ENCODE measurements at places on chromosomes 6 and 20.

DNA sequence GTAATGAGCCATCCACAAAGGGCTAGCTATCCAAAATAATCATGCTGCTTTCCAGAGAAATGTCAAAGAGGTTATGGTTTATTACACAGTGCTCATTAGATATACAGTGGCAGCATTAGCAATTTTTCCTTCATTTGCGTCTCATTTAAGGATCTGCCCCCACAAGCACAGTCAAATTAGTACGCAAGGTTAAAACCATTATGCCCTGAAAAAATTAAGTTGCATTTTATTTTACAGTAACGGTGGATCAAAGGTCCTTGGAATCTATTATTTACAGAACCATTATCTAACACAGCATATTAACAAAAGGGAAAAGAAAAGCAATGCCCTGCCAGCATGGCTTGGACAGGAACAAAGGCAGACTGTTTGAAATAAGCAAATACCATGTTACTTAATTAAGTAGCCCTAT lies 144.8 kb downstream of the PDSS2 start:
- DNase-seq, result no peak

DNA sequence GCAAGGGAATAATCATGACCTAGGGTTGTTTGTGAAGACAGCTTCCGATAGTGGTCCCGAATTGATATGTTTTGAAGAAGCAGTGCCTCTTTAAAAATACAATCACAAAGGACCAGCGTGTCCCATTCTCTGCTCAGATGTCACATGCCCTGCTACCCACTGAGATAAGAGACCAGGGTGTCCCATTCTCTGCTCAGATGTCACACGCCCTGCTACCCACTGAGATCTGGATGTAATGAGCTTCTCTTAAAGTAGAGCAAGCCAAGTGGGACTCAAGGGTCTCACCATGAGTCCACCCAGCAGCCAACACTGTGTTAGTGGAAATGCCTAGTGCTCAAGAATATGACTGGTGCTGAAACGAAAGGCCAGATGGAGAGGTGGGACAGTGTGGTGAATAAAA lies 22.2 kb downstream of the RIN2 start:
- no peak for DNase-seq

DNA sequence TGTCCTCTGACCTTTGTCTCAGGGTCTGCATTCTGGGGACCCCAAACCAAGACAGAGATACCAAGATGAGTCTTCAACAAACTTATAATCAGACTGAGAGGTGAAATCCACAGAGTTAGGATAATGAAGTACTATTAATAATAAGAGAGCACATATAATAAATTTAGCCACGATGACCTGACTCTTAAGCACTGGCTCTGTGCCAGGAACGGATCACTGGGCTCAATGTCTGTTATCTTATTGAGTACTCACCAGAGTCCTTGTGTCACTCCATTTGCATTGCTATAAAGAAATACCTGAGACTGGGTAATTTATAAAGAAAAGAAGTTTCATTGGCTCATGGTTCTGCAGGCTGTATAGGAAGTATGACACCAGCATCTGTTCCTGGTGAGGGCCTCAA lies 18.9 kb upstream of the ITPR3 start:
- DNase-seq, result no peak

GRCh38 chr6:10487668-10488327 lies 33.4 kb upstream of the GCNT2 start:
- no peak for DNase-seq

DNA sequence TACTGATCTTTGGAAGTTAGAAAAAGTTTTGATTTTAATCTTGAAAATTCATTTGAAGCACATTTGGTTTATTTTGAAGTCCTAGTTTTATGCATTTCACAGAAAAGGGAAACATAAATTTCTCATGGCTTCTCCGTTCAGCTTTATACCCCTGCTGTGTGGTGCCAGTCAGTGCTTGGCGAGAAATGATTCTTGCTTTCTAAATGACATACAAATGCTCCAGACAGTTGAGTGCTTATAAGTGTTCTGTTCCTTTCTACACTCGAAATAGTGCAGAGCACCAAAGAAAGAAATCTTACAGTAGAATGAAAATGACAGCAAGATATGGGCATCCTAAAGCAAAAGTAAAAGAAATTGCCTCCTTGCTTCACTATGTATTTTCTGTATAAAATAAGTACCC lies 9.0 kb upstream of the ZNF292 start:
- DNase-seq, result no peak

DNA sequence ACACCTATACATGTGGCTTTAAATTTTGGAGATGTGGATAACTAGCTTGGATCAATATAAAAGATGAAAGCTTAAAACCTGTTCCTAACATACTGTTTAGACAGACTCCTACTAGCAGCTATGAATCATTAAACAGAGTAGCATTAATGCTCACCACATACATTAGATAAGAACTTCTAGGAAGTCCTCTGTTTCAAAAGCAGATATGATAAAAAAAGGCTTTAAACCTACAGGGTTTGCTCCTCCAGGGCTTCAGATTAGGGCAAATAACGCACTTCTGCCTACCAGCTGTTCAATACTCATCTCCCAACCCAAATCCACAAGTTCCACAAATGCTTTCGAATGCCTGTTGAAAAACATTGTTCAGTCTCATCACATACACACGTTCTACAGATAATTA lies 1.5 kb downstream of the REPS1 start:
- no peak for DNase-seq

- DNase-seq, result no peak
Measured at GRCh38 chr20:14838663-14839628, 501.5 kb upstream of the FLRT3 start.

DNA sequence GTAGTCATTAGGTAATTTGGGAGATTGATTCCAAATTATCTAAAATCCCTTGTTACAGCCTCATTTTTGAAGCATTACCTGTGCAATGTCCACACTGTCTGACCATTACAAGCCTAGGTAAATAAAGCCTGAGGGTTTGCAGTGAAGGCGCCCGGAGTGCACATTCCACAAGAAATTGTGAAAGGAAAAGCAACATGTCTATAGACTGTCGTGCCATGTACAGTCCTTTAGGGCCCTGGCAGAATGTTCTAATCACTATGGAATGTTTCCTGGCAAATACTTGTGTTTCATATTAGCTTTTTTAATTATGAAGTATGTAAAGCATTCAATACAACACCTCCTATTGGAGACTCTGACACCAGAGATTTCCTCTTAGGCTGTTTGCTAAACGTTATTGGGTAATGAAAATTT lies 28.9 kb downstream of the PREP start:
- DNase-seq, result no peak

- DNase-seq, result no peak
Measured at GRCh38 chr6:139925894-139926641, 551.6 kb upstream of the CITED2 start.

DNA sequence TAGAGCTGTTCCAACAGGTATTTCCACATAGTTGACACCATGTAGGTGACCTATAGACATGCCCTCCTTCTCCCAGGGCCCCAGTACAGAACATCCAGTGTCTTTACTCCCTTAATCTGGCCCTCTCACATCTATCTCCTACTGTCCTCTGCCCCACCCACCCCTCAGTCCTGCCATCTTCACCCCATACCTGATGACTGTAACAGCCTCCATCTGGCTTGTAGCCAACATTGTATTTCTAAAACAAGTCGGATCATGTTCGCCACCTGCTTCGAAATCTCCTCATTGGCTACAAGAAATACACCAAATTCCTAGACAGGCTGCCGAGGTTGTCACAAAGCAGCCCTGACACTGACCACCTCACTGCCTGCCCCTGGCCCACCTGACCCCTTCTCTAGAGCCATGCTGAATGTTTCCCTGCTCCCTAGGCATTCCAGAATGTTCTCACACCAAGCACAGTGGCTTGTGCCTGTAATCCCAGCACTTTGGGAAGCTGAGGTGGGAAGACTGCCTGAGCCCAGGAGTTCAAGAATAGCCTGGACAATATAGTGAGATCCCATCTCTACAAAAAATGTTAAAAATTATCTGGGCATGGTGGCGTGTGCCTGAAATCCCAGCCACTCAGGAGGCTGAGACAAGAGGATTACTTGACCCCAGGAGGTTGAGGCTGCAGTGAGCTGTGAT lies 6.0 kb downstream of the ZC3H12D start:
- no peak for DNase-seq

GRCh38 chr20:31713312-31714273 lies 9.1 kb downstream of the BCL2L1 start:
- DNase-seq, result no peak

GRCh38 chr6:41171908-41172307 lies 9.0 kb upstream of the TREM2 start:
- DNase-seq, result no peak

DNA sequence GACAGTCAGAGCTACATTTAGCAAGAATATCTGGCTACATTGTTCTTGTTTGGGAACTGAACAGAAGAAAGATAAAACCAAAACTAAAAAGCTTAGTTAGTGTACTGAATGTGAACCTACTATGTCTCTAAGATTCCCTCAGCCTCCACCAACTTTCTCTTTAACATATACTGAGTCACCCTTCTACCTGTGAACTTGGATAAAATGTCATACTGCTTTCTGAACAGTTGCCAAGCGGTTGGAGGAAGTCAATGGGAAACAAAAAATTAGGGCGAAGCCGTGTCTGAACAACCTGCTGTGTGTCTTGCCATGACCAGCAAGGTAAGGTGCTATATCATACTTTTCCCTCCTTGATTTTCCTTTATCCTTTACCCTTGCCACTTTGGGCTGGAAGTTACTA lies 243.5 kb downstream of the BTBD9 start:
- DNase-seq, result no peak

DNA sequence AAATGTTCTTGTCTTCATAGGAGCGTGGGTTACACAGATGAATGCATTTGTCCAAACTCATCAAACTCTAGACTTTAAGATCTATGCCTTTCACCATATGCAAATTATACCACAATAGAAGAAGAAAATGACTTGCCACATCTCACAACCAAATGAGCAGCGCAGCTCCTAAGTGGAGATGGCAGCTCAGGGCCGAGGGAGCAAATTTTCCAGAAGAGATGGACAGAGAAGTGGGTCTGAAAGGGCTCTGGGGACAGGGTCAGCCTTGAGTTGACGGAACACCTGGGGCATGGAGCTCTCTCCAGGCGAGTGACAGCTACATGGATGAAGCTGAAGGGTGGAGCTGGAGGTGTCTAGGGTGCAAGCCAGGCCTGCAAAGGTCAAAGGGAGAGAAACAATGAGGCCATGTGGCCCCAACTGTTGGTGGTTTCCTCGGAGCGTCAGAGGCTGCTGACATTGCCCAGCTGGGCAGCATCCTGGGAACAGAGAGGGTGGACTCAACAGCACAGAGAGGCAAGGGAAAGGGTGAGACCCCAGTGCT lies 228.3 kb downstream of the NRN1 start:
- no peak for DNase-seq

DNA sequence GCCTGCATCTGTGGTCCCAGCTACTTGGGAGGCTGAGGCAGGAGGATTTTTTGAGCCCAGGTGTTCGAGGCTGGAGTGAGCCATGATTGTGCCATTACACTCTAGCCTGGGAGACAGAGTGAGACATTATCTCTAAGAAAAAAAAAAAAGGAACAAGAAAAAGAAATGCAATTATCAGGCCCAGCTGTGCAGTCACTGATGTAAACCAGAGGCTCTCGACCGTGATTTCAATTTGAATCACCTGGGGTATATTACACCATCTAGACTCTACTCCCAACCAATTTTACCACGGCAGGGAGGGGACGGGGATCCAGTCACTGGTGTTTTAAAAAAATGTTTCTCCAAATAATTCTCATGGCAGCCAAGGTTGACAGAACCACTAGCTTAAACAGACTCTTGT lies 48.8 kb upstream of the NKX2-2 start:
- DNase-seq, result no peak

- DNase-seq, result no peak
Measured at GRCh38 chr6:118931436-118931835, 3.5 kb downstream of the MCM9 start.

- DNase-seq, result no peak
Measured at GRCh38 chr20:22807646-22808244, 223.4 kb upstream of the FOXA2 start.

- no peak for DNase-seq
Measured at GRCh38 chr20:41068806-41069205, 40.2 kb downstream of the TOP1 start.

DNA sequence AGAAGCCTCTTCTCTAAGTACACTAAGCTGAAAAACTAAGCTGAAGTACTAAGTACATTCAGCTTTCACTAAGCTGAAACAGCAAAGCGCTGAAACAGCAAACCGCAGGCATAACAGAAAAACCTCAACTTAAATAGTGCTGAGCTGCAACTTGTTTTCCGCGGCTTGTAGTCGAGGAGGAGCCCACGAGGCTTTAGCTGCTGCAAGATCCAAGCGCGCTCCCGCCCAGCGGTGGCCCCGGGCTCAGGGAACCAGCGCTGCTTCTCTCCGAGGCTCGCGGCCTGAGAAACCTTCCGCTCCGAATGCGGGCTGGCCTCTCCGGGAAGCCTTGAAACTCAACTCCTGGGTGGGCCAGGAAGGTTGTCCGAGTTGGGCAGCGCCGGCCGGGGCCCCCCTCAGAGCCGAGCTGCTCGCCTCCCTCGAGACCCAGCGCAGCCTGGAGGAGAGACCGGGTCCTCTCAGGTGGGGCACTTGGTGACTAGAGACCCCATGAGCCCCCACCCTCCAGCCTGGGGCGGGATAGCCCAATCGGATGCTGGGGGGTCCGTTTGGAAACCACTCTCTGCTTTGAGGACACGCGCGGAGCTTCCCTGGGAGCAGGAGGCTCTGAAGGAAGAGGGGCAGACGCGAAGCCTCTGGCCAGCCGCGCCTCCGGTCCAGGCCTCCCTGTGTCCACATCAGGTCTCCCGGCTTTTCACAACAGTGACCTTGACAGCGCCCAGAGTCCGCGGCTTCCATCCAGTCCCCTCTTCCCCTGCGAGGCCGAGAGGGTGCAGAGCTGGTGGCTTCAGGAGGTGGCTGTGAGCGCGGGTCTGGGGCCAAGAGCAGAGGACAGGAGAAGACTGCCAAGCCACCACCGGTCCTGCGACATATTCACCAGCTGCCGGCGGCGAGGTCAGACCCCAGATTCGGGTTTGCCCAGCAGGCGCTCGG lies 38.1 kb upstream of the HLA-E start:
- DNase-seq, result no peak

GRCh38 chr6:10190042-10190441 lies 224.8 kb downstream of the TFAP2A start:
- no peak for DNase-seq

DNA sequence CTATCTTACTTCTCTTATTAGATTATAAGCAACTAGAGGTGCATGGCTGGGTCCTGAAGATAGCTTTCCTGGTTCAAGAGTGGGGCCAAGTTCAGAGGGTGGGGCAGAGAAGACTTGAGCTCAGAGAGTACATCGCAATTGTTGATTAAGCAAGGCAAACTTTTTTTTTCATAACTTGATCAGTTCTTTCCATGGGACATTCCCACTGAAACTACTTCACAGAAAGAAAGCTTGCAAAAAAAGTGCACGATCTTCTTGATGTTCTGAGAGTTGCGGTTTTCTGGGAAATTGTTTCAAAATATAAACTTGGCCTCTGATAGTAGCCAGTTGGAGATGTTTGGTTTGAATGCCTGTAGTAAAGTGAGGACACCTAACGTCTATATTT lies 100.9 kb downstream of the ZDHHC14 start:
- DNase-seq, result no peak

DNA sequence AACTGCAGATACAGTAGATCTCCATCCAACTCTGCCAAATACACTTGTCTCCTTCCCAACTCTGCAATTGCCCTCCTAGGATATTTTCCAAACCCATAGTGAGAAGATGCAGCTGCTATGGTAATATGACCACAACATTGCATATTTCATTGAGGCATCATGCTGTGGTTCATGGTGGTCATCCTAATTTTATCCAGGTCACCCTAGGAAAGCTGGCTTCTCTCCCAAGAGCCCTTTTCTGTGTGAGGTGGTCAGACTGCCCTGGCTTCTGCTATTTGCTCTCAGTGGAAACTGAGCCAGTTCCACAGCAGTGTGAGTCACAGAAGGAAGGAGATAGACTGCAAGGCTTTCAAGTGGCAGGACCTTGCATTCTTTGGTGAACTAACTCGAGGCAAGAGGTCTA lies 5.5 kb downstream of the OGFRL1 start:
- no peak for DNase-seq

Measured in activated CD4-positive, alpha-beta T cell treated with anti-CD3 and anti-CD28 coated beads, Interleukin-2, amount 50 U/mL, for 24 hours (primary cell).